ENCODE measurements at places on chromosomes 5 and 9.

DNA sequence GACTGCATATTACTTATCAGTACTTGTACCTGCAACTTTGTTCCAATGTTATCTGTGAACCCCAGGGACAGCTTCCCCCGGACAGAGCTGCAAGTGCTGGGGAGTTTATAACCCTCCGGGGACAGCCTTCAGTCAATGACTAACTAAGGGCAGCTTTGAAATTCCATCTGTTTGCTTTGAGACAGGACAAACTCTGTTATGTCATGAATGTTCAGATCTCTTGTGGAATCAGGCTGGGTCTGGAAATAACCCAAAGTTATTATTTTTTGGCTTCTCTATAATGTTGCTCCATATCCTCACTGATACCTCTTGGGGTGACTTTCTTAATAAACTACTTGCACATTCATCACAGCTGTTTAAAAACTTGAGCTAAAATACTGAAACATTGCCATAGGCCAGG lies 617.5 kb upstream of the TLE4 start:
- DNase-seq, result no peak

GRCh38 chr5:125408448-125409233 lies 662.2 kb upstream of the ZNF608 start:
- DNase-seq, result no peak

GRCh38 chr9:88085476-88085875 lies 52.8 kb downstream of the SPATA31C2 start:
- no peak for DNase-seq

GRCh38 chr5:42600441-42600840 lies 156.2 kb upstream of the CCDC152 start:
- DNase-seq, result no peak

DNA sequence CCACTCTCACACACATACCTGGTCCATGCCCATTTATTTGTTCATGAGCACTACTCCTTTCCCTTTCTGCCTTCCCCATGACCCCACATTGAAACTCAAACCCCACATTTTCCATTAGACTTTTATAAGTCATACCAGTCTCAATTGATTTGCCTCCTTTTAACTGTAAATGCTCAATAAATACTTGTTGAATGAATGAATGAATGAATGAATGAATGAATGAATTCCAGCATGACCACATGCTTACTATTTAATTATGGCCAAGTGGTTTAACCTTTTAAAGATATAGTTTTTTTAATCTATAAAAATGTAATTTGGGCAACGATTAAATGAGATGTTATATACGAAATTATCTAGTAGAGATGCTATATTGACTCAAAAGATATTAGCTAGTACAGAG lies 54.1 kb upstream of the GRAMD2B start:
- DNase-seq, result no peak

- DNase-seq, result no peak
Observed at GRCh38 chr9:101462558-101462957, 27.0 kb upstream of the ALDOB start.

- no peak for DNase-seq
Observed at GRCh38 chr9:111613436-111614040, 14.1 kb upstream of the PTGR1 start.

Measured in CD4-positive, alpha-beta T cell treated with Interleukin-4 for 1 hour (primary cell).